Left lung (tissue), 14 donors: ENCODE measurements at places on chromosomes 3 and 15. TPM values are rescaled to one million over a fixed set of nuclear protein-coding genes. Genes with fewer than 3 reads are reported as not detected.

DNA sequence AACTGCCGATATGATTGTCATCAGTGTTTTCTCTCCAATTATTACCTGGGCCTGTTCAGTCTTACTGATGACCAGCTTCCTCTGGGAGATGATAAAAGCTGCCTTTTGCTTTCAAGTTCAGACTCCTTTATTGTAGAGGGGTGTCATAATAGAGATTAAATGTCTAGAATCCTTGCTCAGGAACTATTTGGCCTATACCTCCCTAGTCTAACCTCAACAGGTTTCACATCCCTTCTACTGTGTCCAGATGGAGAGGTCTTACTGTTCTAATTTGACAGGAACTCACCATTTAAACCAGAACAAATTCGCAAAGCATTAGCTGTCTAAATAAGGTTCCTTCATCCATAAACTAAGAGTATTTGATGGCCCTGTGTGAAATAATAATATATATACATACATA lies 88.0 kb downstream of the BCHE start:
- DNase-seq = no peak

Gene LRRC31
- not detected for polyA plus RNA-seq

GRCh38 chr3:122679085-122679881 lies 1.4 kb upstream of the PARP14 start:
- peak; percentile 75 for DNase-seq

Gene GPR149
- polyA plus RNA-seq = not detected

Gene SLC35A5
- polyA plus RNA-seq = 59.7 TPM

- no peak for DNase-seq
Observed at GRCh38 chr15:50053055-50053856, 65.8 kb downstream of the ATP8B4 start.

- DNase-seq = no peak
Observed at GRCh38 chr15:49096090-49096750, 50.0 kb upstream of the SECISBP2L start.

Gene PTH1R
- polyA plus RNA-seq = 73.9 TPM

DNA sequence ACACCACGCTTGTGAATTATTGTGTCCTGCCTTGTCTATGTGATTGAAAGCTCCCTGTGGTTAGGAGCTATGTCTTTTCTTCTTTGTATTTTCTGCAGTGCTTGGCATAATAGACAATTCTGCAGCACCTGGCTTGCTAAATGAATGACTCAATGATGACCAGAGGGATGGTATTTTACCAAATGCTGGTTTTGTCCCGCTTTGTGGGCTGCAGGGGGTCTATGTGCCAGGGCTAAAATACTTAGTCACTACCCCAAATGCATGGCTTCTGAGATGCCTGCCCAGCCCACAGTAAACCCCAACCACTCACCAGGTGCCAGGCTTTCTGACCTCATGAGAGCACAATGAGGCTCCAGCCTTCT lies 50.9 kb downstream of the BOC start:
- DNase-seq = no peak

Gene TM2D3
- polyA plus RNA-seq = 56.9 TPM

DNA sequence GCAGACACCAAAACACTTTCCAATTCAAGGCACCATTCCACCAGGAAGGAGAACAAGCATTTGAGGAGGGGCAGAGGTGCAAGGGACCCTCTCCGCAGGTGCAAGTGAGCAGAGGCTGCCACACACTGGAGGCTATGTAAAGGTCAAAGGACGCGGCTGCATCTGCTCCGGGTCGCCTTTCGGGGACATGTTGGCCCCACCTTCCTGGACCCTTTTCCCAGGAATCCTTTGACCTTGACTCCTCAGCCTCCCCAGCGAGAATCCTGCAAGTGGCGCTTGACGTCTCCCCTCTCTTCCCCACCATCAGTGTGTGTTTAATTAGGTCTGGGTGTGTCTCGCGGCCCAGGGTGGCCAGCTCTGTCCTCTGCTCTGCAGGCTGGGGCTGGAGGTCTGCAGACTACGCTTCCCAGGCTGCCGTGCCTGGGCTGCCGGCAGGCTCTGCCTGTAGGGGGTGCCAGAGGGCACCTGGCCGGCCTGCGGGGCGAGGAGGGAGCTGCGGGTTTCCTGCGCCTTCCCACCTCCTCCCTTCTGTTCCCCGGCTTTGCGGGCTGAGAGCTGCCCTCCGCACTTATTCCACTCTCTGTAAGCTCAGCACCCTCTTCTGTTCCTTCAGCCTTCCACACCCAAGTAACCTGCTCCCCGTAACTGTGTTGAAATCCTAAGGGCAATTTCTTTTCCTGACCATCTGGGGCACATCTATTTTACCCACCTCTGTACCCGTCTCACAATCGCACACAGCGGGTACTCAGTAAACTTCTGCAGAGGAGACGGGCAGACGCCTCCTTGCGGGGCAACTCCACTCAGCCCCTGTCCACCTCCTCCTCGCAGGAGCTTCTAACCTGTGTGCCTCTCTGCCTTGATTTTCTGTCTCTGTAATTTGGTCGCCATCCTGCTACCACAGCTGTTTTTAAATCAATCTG lies 129.8 kb downstream of the NSMCE3 start:
- DNase-seq = peak; percentile 69

Gene LIPH
- polyA plus RNA-seq = 3.2 TPM

DNA sequence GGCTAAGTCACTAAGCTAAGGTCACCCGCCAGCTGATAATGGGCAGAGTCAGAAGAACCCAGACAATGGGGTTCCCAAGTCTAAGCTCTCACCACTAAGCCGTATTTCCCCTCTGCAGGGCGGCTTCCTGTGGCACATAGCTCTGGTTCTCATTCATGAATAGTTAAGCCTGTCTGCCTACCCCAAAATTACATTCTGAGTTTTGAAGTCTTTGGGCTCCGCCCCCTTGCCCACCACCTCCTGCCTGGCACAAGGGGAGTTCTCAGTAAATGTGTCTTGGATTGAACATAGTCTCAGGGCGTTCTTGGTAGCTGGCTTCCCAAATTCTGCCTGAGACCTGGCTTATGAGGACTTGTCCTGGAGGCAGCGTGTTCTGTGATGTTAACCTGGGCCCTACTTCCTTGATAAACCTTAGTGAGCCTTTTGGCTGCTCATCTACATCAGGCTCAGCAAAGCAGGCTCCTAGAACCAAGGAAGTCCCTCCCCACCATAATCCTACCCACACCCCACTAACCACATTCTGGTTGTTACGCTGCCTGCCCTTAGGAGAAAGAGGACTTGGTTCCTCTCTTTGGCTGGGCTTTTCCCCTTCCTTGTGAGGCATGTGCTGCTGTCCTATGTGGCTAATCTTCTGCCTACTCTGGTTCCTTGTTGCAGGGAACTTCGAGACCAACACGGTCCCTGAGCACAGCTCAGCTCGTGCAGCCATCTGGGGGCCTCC lies 54.9 kb downstream of the STARD5 start:
- DNase-seq = no peak

- DNase-seq = no peak
Observed at GRCh38 chr3:184567946-184568559, 6.5 kb downstream of the EPHB3 start.

Gene TMEM202
- not detected for polyA plus RNA-seq

DNA sequence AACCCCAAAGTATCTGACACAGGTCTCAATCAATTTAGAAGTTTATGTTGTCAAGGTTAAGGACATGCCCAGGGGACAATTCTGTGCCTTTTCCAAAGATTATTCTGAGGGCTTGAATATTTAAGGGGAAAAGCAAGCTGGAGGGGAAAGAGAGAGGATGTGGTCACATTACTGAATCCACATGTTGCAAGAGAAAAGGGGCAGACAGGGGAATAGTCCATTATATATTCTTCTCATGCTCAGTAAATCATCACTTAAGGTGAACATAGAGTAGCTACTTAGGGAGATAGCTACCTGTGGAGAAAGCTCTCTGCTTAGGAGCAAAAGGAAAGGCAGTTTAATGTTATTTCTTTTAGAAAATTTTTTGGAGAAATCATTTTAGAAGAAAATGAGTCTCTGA lies 751.6 kb downstream of the SI start:
- no peak for DNase-seq

Gene FBXL22
- 2.0 TPM for polyA plus RNA-seq

GRCh38 chr3:107064405-107065060 lies 312.7 kb upstream of the CCDC54 start:
- DNase-seq = no peak

Gene FILIP1L
- polyA plus RNA-seq = 14.4 TPM

DNA sequence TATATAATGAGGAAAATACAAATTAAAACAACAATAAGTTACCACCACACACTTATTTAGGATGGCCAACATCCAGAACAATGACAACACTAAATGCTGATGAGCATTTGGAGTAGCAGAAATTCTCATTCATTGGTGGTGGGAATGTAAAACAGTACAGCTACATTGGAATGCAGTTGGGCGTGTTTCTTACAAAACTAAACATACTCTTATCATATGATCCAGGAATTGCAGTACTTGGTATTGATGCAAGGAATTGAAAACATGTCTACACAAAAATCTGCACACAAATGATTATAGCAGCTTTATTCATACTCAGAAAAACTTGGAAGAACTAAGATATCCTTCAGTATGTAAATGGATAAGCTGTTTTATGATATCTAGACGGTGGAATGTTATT lies 594.2 kb downstream of the ZBBX start:
- DNase-seq = peak; percentile 3

Gene PP2D1
- 0.90 TPM for polyA plus RNA-seq

DNA sequence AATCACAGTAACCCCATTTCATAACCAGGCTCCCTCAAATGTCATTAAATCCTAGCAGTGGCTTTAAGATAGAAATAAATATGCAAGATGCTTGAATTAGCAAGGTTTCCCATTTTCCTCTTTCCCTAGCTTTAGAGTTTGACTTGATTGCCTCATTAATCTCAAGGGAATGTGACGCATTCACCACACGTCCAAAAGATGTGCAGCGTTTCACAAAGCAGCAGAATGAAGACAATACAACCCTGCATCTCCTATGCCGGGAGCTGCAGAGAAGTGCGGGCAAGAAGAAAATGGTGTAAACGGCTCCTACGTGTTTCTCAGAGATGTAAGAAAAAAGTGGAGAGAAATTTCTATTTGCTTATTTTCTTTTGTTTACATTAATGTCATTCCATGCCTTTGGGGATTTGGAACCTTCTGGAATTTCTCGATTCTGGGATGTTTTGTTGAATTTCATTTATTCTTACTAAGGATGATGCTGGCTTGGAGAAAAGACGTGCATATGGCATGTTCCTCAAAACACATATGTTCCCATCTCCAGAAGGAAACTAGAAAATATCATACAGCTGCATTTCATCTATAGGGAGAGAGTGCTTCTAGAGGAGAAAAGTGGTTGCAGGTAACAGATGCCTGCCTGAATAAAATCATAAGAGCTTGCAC lies 27.8 kb upstream of the FRMD4B start:
- no peak for DNase-seq

- DNase-seq = no peak
Observed at GRCh38 chr3:46882377-46883053, 5.0 kb downstream of the PTH1R start.

- no peak for DNase-seq
Observed at GRCh38 chr15:74387621-74388362, 20.3 kb upstream of the CYP11A1 start.

Gene WHAMM
- polyA plus RNA-seq = 15.4 TPM

DNA sequence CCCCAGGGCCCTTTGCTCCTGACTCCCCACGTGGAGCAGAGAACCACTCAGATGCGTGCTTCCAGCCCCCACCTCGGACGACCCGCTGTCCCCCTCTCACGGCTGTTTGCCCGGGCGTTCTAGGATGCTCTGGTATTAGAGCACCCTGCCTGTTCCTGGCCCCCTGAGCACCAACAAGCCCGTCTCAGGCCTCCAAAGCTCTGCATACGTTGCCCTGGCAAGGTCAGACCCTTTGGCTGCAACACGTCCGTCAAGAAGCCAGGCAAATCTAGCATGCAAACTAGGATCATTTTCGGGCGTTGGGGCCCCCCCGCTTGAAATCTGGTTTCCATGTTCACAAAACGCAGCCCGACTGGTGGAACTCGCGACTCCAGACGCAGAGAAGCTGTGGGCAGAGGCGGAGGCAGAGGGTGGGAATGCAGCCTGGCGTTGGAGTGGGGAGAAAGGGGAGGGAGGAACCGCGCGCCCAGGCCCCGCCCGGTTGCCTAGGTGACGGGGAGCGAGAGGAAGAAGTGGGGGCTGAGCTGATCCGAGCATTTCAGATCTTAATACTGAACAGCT lies 86.2 kb upstream of the PIAS1 start:
- peak; percentile 83 for DNase-seq

DNA sequence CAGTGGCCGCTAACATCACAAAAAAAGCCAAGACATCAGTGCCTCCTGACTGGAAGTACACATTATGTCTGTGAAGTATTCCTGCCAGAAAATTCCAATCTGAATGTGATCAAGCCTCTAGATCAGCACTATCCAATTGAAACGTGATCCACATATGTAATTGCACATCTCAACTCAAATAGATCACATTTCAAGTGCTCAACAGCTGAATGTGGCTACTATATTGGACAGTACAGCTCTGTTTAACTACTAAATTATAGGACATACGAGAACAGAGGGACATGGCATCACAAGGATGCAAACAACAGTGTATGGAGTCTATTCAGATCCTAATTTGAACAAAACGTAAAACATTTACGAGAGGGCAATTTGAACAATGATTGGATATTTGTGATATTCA lies 542 bp upstream of the UBAP1L start:
- DNase-seq = no peak

DNA sequence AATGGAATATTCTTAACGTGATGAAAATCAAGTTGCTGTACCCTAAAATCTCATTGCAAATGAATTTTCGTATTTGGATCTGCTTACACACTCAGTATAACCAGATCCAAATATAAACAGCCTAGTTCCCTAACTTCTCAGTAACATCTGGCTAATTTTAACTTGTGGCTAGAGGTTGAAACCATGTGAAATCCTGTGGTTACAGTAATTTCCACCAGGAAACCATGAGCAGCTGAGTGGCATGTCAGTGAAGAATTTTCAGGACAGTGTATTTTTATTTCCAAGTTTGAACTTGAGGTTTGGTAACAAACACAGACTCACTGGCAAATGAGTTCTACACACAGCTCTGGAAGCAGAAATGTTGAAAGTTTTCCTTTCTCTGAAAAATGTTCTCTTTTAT lies 754.1 kb downstream of the NR2F2 start:
- no peak for DNase-seq

Gene TPRA1
- polyA plus RNA-seq = 32.4 TPM

GRCh38 chr15:56600380-56600779 lies 132.9 kb downstream of the ZNF280D start:
- no peak for DNase-seq

Gene SHC4
- 1.0 TPM for polyA plus RNA-seq

Gene LRRC34
- polyA plus RNA-seq = 12.4 TPM

DNA sequence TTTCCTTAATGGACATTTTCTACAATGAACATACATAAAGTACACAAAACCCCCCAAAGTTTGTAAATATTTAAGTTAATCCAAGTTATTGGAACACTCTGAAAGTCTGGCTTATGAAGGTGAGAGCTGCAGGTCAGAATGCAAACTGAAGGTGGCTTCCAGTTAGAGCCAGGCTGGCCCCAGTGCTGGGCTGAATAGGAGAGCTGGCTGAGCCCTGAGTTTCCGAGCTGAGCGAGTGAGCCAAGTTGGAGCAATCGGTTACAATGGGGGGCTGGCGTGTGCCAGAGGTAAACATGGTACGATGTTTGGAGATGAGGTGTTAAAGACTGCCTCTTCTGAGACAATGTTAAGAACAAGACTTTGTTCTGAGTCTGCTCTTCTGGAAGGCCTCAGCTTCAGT lies 230.8 kb upstream of the MCTP2 start:
- DNase-seq = no peak
